ENCODE measurements at places on chromosomes 2 and 18.

GRCh38 chr2:236562434-236562833 is 7.2 kb upstream of the ACKR3 start:
- no peak for DNase-seq

- no peak for DNase-seq
Measured at GRCh38 chr18:25097057-25097456, 254.9 kb downstream of the ZNF521 start.

- no peak for DNase-seq
Measured at GRCh38 chr2:25194576-25195122, 26.3 kb upstream of the POMC start.

DNA sequence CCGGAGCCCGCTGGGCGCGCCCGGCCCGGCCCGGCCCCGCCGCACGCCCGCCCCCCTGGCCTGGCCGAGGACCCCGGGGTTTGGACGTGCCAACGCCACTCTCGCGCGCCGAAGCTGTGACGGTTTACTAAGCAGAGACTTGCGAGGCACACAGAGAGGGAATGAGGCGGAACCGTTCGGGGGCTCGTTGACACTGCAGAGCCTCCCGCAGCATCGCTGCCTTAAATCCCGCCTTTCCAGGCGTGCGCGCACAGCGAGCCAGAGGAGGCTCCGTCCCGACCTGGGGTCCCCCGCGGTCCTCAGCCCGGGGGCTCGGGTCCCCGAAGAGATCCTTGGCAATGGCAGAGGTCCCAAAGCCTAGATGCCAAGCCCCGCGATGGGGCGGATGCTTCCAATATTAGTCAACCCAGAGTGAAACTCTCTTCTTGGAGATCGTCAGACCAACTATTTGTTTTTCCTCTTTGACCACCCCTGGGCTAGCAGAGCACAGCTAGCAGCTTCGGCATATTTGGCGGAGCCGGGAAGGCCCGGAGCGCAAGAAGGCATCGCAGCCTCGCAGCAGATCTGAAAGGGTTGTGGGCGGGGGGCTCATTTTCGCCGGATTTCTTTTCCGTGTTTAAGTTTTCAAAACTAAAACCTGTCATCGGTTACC is at the start of gene ZNF385B:
ZNF385B (minus strand) TSS at position 197 of the 652 bp plus-strand sequence.
- no peak for DNase-seq

- no peak for DNase-seq
Measured at GRCh38 chr2:100615886-100616285, 53.1 kb downstream of the PDCL3 start.

GRCh38 chr2:98753801-98754200 is 22.9 kb upstream of the MGAT4A start:
- DNase-seq, result no peak

DNA sequence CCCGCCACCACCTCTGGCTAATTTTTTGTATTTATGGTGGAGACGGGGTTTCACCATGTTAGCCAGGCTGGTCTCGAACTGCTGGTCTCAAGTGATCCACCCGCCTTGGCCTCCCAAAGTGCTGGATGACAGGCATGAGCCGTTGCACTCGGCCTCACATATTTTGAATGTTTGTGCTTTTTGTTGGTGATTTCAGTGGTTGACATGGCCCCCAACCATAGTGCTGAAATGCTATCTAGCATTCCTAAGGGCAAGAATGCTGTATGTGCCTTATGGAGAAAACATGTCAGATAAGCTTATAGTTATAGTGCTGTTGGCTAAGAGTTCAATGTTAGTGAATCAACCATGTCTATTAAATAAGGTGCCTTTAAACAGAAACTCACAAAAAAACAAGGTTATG is 8.9 kb downstream of the ZAP70 start:
- no peak for DNase-seq

DNA sequence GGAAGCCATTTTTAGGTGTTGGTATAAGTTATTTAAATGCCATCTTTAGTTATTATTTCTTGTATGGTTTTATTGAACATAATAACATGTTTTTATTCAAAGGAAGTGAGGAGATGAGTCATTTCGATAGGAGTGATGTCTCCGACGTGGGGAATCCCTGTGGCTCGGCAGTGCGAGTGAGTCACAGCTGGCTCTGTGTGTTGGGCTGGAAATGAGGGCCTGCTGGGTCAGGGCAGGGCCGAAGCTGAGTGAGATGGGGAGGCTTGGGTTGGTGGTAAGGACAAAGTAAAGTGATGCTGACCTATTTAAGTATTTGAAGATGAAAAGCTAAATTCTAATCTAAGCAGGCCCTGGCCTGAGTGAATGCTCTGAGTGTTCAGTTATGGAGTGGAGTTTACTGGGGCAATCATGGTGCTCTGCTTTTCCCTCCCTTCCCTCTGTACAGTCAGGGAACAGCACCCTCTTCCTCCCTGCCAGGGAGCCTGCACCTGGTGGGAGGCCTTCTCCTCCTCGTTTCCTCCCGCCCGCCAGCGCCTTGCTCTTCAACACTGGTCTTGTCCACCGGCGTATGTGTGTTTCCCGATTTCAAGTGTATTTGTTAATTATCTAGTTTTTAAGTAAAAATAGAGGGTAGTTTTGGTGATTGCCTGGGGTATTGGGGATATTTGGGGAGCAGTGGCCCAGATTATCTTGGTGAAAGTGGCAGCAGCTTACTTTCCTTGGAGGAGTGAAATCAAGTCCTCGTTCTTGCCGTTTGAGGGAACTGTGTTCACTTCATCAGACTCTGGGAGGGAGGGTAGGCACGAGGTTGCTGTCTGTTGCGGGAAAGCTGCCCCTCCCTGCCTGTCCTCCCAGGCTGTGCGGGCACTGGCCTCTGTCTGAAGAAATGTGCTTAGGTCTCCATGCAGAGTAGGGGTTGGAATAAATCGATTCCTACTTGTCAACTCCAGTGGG is 157.0 kb downstream of the LDLRAD4 start:
- peak; percentile 82 for DNase-seq

GRCh38 chr2:4715065-4715464 is 977.1 kb upstream of the SOX11 start:
- DNase-seq, result no peak

DNA sequence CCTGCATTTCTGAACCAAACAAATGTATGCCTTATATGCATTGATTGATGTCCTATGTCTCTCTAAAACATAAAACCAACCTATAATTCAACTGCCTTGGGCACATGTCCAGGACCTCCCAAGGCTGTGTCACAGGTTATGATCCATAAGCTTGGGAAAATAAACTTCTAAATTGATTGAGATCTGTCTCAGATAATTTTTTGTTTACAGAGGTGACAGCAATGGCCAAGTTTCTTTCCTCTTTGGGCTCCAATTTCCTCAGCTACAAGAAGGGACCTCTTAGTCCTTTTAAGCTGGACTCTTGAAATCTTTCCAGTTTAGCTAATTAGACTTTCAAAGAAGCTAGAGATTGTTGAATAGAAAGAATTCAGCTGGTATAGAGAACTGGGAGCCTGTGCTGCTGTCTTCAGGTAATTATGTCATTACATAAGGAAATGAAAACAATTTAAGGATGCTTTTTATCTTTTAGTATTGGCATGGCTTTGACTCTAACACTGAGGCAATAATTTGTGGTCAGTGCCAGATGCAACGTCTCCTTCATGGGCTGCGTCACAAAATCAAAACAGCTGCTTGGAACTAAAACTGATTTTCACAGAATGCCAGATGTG is 412.1 kb upstream of the TRIB2 start:
- DNase-seq, result no peak

- DNase-seq, result no peak
Measured at GRCh38 chr18:54263904-54264336, 5.4 kb upstream of the POLI start.

- DNase-seq, result no peak
Measured at GRCh38 chr2:77552956-77553355, 30.8 kb upstream of the LRRTM4 start.

- no peak for DNase-seq
Measured at GRCh38 chr2:212961255-212961654, 190.2 kb downstream of the IKZF2 start.

DNA sequence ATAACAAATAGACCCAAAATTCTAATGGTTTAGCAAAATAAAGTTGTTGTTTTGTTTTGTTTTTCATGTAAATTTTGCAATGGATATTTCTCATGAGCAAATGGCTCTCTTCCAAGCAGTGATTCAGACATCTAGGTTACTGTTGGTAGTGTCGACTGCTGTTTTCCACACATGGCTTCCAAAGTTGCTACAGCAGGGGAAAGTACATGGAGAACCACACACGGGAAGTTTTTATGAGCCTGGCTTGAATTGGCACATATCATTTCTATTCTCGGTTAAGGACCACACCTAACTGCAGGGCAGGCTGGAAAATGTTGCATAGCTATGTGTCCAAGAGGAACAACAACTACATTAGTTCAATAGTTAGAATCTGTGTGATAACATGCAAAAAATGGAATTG is 262.1 kb downstream of the GALNT13 start:
- no peak for DNase-seq

DNA sequence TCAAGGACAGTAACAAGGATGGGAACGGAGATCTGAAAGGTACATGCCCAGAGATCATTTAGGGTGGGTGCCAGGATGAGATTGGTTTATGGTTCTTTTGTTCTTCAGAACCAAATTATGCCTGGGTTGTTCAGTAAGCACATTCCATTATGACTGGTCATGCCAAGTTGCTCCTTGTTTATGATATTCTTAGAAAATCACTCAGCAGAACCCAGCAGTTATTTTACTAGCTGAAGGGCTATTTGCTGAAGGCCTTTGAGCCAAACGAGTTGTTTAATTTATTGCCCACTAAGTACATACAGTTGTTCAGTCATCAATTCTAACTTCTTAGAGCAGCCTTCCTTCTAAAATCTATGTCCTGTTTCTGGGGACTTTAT is 635 bp downstream of the SLC3A1 start:
- DNase-seq, result no peak

- DNase-seq, result no peak
Measured at GRCh38 chr2:232026910-232027309, 65.4 kb downstream of the DIS3L2 start.

DNA sequence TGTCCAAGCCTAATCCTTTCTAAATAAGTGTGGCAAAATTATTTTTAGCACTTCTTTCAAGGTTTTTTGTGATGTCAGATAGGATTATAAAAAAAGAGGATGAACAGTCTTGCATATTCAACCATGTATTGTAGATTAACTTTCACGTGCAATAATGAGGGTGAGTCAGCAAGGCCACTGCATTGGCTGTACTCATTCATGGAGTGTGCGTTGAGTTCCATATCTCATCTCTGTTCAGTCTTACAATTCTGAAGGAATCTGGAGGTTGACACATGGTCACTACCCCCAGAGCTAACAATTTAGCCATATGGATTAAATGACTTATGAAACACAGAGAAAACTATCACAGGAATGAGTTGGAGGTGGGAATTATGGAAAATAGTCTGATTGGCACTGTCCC is 810.5 kb downstream of the SLC4A3 start:
- DNase-seq, result no peak

GRCh38 chr2:143175438-143175837 is 46.2 kb downstream of the ARHGAP15 start:
- DNase-seq, result no peak

- no peak for DNase-seq
Measured at GRCh38 chr2:65429786-65430602, 2.4 kb downstream of the SPRED2 start.

GRCh38 chr2:42147641-42148274 is 21.4 kb upstream of the EML4 start:
- no peak for DNase-seq

DNA sequence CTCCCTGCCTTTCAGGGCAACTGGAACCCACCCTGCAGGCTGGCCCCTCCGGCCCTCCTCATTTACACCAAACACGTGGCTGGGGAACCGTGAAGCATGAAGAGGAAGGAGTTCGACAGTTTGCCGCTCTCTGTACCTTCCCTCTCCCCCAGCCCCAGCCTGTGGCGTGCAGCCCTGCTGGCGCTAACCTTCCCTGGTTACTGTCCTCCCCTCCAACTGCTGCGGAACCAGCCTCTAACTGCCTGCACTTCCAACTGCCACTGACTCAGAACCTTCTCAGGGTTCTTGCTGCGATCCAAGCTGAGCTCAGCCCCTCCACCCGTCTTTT is 19.2 kb upstream of the GNAL start:
- DNase-seq, result no peak

DNA sequence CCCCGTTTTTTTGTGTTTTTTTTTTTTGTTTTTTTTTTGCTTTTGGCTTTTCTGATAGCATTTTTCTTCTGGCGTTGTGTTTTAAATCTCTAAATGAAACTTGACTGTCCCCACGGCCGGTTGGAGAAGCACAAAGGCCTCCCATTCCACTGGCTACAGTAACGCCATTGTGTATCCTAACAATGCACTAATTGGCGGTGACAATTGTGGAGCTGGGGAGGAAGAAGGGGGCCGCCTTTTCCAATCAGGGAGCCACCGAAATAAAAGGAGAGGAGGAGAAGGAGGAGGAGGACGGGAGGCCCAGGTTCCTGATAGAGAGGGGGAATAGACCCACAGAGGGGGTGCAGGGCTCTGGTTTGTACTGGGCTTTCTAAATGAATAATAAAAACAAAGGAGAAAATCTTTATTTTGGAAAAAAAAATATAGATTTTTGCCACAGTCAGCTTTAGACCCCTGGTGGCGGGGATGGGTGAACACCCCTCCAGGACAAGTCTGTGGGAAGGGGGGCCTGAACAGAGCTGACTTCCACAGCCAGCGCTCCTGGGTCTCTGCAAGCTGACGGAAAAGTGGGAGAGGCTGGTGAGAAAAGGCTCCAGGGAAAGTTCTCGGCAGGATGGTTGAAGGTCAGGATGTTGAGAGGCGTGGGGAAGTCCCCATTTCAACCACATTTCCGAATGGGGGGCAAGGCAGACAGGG is 43.7 kb upstream of the FZD5 start:
- no peak for DNase-seq

DNA sequence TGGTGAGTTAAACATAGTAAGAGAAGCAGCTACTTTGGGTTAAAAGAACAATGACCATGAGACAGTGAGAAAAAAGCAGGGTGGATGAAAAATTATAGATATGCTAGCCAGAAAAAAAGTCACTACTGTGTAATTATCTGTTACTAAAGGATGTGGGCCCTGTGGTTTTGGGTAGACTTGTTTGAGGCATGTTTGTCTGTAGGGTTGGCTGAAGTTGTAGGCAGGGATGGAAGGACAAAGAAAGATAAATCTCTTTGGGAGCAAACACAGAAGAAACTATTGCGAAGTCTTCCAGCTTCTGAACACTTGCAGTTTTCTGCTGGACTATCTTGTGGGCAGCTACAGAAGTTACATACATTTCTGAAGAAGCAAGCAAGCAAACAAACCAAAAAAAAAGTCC is 28.2 kb downstream of the RND3 start:
- DNase-seq, result no peak

- DNase-seq, result peak; percentile 65
Measured at GRCh38 chr2:218406949-218407618, 7.4 kb downstream of the CTDSP1 start.

DNA sequence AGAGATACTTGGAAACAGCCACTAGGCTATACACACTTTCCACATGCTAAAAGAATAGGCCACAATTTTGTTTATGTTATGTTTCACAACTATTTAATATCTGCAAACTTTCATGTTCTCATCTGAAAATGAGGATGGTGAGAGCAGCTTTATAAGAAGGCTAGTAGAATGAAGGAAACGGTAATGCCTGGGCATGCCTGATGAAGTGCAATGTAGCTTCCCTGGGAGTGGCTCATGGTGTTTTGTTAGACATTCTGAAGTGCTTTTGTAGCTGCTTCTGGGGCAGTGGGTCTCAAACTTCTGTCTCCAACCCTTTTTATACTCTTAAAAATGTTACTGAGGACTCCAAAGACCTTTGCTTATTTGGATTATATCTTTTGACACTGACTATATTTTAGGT is 193.3 kb upstream of the VWC2L start:
- DNase-seq, result no peak

GRCh38 chr2:24830351-24830750 is 37.1 kb downstream of the CENPO start:
- DNase-seq, result no peak

All from CD4-positive, alpha-beta T cell treated with Interferon gamma for 1 hour (primary cell).